NCI-H524 treated with DMSO at 0.1 percent for 48 hours (cell line): ENCODE measurements at places on chromosomes 13 and 19.

DNA sequence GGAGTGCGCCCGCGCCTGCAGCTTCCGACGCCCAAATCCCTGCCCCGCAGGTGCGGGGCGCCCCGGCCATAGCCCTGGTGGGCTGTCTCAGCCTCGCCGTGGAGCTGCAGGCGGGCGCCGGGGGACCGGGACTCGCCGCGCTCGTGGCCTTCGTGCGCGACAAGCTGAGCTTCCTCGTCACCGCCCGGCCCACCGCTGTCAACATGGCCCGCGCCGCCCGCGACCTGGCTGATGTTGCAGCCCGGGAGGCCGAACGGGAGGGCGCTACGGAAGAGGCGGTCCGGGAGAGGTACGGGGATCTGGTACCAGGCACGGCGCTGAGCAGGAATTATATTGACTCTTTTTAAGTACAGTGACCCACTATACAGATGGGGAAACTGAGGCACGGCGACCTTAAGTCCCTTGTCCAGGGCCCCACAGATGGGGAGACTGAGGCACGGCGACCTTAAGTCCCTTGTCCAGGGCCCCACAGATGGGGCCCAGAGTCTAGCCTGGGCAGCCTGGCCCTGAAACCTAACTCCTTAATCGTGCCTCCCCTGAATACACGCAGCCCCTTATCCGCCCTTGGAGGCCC is 586 bp downstream of the MRI1 start:
- DNase-seq, result no peak

DNA sequence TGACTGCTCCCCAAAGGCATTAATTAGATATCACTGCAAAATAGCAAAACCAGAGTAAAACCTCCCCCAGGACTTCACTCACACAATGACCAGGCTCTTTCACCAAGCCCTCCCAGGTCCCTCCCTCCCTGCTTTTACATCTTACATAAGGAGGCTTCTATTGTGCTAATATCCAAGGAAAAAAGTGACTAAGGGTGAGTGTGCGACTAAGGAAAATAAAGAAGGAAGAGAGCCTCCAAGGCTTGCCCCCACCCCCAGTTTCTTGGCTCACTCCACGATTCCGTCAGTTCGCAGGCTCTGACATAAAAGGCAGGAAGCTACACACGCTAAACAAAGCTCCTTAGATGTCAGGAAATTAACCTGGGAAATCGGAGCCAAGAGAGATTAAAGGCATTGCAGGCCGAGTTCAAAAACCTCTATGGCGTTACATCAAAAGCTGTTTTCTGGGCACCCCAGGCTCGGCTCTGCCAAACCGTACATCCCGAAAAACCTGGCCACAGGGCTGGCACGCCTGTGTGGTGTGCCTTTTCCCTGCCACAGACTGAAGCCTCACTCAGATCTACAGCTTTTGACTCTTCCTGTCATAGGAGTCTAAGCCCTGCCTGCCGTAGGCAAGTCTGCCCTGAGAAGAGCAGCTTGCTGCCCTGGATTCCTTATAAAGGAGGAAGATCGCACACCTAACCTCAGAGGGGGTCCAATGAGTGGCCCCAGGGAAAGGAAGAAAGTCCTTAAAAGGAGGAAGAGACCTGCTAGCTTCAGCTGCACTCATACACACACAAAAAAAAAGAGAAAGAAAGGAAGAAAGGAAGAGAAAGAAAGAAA is 67.0 kb upstream of the SERP2 start:
- DNase-seq, result no peak

GRCh38 chr13:40120288-40120687 is 464.8 kb downstream of the COG6 start:
- DNase-seq, result no peak

DNA sequence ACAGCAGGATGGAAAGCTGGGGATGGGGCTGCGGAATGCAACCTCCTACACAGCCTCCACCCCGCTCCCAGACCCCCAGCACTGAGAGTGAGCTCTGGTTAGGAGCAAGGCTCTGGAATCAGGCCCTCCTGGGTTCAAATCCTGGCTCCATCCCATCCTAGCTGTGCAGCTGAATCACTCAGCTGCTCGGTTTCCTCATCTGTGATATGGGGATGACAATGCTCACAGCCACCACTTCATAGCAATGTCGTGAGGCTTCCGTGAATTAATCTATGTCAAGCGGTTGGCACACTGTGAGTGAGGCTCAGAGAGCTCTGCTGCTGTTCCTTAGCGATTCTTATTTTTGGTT is 538 bp downstream of the ACP7 start:
- no peak for DNase-seq

- no peak for DNase-seq
Measured at GRCh38 chr13:93789058-93789457, 562.5 kb downstream of the GPC6 start.

- DNase-seq, result no peak
Measured at GRCh38 chr19:15841875-15842569, 26.6 kb upstream of the OR10H1 start.

GRCh38 chr13:71727662-71728061 is 139.3 kb downstream of the DACH1 start:
- no peak for DNase-seq

DNA sequence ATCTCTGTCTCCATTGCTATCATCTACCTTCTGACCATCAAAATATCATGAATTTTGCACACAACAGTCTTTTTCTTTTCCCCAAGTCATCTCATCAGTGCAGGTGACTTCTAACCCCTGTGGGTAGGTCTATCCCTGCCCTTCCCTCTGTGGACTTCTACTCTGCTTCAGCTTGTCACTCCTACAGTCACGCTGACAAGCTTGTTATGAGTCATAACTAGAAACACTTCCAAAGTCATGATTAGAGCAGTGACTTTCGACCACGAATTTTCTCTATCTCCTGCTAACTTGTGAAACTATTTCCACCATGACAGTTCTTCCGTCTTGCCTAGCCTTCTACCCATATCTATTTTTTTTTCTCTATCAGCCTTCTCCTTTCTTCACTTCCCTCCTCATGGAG is 343.7 kb upstream of the ARGLU1 start:
- no peak for DNase-seq

DNA sequence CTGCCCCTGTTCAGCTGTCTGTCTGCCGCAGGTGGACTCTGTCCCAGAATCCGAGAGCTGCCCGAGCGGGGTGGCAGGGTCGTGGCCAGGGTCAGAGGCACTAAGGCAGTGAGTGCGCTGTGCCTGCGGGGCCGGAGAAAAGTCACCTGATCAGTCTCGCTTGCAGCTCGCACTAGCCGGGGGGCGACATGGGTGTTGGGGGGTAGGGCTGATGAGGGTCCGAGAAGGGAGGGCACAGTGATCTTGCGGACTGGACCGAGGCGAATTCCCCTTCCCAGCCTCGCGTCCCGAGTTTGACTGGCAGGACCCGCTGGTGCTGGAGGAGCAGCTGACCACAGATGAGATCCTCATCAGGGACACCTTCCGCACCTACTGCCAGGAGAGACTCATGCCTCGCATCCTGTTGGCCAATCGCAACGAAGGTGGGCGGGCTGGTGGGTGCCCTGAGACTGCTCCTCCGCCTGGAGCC is 627 bp downstream of the GCDH start:
- DNase-seq, result no peak

DNA sequence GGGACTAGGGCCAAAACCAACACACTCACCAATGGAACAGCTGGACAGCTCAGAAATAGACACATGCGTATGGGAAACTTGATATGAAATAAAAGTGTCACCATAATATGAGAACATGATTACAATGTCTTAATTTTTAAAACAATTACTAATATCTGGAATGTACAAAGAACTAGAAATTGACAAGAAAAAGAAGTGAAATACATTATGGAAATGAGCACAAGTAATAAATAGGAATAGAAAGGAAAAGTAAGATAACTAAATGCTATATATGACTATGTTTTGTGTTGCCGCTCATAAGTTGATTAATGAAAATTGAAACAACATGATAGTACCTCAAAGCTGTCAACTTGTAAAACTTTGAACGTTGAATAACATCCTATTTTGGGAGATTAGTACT is 801.1 kb downstream of the SLITRK5 start:
- DNase-seq, result no peak

DNA sequence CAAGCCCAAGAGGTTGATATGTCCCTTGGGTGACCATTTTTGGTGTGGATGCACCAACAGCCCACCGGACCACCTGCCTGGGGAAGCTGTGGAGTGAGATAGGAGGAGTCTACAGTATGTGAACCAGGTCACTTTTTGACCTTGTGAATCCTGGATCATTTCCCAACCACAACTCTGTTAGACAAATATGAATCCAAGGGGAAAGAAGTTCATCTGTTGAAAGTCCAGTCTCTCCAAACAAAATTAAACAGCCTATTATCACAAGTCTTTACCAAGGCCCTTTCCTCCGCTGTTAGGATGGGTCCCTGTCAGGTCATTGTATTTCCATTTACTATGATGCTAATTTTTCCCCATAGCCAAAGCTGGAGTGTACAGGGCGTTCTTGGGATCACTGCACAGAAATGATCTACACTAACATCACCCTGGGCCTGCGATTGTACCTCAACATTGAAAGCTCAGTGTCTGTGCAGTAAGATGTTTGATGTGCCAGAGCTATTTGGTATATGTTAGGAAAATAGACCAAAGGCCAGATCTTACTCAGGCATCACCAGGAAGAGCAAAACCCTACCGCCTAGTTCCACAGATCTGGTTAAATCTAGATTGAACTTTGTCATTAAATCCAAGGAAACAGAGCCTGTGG is 117.1 kb downstream of the STARD13 start:
- DNase-seq, result no peak

GRCh38 chr13:111470933-111471332 is 150.5 kb downstream of the TEX29 start:
- no peak for DNase-seq

GRCh38 chr13:23570921-23571315 is 706 bp downstream of the TNFRSF19 start:
- DNase-seq, result no peak

DNA sequence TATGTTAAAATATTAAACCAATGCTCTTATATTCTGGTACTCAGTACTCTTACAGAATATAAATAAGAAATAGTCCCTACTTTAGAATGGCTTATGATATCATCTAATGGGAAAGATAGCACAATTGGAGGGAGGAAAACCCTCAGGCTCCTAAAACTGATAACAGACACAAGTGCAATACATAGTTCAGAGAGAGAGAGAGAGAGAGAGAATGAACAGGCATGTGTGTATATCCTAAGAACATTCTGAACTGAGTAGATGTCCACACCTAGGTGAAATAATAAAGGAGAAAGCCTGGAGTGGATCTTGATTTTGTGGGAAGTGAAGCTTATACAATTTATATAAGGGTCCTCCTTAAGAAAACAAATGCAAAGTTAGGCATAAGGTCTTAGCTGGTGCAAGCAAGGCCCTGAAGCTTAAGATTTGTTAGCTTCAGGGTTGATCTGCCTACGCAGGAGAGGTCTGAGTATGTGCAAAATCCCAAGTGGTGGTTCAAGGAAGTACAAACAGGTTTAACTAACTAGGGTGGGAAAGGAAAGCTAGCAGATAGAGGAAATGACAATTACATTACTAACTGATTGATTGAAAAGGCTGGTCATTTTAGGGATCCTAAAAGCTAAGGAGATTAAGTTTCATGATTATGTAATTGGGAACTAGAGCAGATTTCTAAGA is 53.3 kb downstream of the SOX21 start:
- no peak for DNase-seq

GRCh38 chr19:29574510-29574909 is 31.6 kb upstream of the POP4 start:
- DNase-seq, result no peak

GRCh38 chr13:97904059-97904458 is 49.4 kb upstream of the IPO5 start:
- no peak for DNase-seq

- no peak for DNase-seq
Measured at GRCh38 chr13:109427148-109427547, 359.2 kb downstream of the IRS2 start.

DNA sequence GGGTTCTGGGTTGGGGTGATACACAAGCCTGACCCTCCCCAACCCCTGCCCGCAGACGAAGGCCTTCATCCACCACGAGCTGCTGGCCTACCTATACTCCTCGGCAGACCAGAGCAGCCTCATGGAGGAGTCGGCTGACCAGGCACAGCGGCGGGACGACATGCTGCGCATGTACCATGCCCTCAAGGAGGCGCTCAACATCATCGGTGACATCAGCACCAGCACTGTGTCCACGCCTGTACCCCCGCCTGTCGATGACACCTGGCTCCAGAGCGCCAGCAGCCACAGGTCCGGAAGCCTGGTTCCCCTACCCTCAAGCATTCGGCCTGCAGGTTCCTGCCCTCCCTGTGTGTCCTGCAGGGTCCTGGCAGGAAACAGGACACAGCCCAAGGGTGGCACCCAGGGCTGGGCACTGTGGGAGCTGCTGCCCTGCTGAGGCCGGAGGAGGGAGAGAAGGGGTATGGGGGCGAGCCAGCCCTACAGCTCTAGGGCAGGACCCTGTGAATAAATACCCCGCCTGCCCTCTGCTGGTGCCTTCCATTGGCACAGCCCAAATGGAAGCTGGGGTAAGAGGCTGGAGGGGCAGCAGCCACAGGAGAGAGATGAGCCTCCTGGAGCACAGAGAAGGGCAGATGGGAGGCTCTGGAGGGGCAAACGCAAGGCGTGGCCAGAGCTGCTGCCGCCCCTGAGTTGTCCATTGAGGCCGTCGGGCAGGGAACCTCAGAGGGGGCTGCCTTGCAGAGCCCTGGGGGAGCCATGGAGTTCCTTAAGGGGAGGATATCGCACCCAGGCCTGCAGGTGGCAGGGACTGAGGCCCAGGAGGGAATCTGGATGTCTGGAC is 6.8 kb downstream of the TMED1 start:
- no peak for DNase-seq

- DNase-seq, result no peak
Measured at GRCh38 chr13:51920267-51920666, 58.5 kb downstream of the CCDC70 start.
